ENCODE measurements at places on chromosomes 16 and 17.

DNA sequence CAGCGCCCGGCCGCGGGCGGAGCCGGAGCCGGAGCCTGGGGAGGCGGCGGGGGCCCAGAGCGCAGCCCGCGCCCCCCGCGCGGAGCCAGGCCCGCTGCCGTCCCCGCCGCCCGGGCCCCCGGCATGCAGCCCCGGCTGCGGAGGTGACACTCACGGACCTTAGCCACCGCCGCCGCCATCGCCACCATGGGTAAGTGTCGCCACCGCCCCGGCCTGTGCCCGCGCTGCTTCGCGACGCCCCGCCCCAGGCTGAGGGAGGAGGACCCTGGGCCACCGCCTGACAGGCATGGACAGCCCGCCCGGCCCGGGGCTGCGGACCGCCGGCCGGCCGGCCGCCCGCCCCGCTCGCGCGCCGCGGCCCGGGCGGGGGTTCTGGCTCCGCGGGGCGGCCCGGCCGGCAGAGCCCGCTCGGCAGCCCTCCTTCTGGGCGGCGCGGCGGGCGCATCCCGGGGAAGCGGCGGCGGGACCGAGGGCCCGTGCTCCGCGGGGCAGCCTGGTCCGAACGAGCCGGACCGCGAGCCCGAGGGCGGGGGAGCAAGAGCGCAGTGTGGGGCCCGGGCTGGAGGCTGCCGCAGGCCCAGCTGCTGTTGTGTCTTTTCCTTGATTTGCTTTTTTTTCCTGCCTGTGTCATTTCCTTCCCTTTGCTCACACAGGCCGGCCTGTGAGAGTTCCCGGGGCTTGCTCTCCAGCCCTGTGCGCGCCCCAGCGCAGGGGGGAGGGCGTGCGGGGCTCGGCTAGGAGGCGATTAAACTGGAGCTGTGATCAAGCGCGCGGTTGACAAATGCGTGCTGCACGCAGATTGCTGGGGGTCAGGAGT lies 565 bp downstream of the MAP3K3 start:
- peak; percentile 70 for DNase-seq

GRCh38 chr16:269061-269796 lies 6.5 kb downstream of the RGS11 start:
- no peak for DNase-seq

DNA sequence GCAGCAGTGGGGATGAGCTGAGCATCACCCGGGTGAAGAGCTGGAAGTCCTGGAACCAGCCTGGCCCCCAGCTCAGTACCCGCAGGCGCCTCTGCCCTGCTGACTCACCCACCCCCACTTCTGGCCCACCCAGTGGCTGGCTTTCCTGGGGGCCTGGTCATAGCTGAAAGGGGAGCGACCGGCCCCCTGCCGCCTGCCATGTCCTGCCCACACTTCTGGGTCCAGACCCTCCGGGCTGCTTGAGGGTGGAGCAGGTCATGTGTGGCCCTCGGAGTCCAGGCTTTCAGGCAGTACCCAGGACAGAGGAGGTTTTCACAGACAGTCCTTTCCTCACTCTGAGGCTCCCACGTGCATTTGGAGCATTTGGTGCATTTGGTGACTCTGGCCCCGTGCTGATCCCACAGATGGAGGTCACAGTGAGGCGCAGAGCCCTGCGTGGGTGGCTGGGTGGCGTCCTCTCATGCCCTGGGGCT lies 7.1 kb upstream of the PIEZO1 start:
- DNase-seq, result no peak

GRCh38 chr17:49372425-49372824 lies 10.4 kb upstream of the ZNF652 start:
- no peak for DNase-seq

- DNase-seq, result no peak
These were observed 7.5 kb upstream of the SMTNL2 start for GRCh38 chr17:4576729-4577322.

DNA sequence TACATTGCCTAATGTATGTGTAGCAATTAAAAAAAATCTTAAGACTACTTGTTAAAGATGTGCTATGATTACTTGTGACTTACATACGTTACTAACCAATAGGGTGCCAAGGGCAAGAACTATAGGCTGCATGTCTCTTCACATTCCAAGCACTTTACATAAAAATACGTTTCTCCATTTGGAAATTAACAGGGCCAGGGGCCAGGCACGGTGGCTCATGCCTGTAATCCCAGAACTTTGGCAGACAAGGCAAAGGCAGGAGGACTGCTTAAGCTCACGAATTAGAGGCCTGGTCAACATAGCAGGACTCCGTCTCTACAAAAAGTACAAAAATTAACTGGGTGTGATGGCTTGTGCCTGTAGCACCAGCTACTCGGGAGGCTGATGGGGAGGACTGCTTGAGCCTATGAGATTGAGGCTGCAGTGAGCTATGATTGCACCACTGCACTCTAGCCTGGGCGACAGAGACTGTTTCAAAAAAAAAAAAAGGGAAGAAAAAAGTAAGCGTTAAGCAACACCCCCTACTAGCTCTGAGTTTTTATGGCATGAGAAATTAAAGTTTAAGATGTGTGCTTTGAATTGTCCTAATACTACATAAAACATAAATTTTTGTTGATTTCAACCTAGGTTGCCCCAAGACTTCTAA lies 12.3 kb downstream of the PSMD12 start:
- no peak for DNase-seq

GRCh38 chr17:64240741-64241347 lies 22.2 kb downstream of the TEX2 start:
- no peak for DNase-seq

- no peak for DNase-seq
These were observed 38.3 kb upstream of the AKTIP start for GRCh38 chr16:53541326-53541725.

DNA sequence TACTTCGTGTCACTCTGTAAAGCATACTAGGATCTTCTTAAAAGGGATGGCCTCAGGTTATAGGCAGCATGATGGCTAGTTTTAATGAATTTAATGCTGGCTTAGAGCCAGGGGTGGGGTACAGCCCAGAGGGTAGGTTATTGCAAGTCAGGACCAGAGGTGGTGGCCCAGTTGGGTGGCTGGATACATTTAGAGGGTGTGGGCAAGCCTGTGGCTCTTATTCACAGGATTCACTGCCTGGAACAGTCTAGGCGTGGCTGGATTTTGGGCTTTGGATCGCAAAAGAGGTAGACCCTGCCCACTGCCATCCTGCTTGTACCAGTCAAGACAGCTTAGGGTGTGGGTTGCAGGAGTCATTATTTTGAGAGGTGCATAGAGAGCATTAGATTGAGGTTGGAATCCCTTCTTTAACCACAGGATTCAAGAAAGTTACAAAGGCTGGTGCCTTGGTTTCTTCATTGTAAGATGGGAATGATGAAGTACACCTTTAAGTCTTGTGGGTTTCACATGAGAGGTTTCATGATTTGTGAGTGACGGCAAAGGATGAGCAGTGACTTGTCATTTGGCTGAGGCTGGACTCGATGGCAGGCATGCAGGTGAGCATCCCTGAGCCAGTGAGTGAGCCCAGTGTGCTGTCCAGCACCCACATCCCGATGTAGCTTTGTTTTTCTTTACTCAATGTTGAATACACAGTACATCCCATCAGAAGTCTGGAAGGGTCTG lies 85.2 kb downstream of the KSR1 start:
- no peak for DNase-seq
